Activated CD4-positive, alpha-beta T cell treated with anti-CD3 and anti-CD28 coated beads, Interleukin-2, Interleukin-4, amounts not matched to agents 100 ng/mL and 50 ng/mL, durations not matched to agents 16 hours and 8 hours (primary cell): ENCODE measurements at places on chromosomes 6 and 20.
A peak's percentile ranks its signal among the peaks of the same experiment; 100 is the strongest.

GRCh38 chr6:20118892-20119291 lies 93.4 kb downstream of the MBOAT1 start:
- no peak for DNase-seq

- DNase-seq, result no peak
These were observed 19.7 kb downstream of the ZDHHC14 start for GRCh38 chr6:157400676-157401075.

DNA sequence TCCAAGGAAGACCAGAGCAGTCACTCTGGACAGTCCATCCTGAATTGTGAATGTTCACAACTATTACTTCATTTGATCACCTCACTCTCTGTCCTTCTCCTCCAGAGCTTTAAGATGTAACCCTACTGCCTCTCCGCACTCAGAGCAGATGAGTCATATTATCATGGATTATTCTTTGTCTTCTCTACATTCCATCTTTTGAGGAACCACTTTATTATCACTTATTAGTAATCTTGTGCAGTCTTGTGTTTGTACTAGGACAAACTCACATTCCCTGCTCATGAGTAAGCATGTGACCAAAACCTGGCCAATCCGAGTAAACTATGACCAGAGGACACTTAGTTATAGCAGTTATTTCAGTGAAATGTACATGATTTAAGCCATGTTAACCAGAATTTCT lies 401.5 kb upstream of the ADGRB3 start:
- DNase-seq, result no peak

GRCh38 chr6:156183678-156184077 lies 593.5 kb upstream of the ARID1B start:
- no peak for DNase-seq

DNA sequence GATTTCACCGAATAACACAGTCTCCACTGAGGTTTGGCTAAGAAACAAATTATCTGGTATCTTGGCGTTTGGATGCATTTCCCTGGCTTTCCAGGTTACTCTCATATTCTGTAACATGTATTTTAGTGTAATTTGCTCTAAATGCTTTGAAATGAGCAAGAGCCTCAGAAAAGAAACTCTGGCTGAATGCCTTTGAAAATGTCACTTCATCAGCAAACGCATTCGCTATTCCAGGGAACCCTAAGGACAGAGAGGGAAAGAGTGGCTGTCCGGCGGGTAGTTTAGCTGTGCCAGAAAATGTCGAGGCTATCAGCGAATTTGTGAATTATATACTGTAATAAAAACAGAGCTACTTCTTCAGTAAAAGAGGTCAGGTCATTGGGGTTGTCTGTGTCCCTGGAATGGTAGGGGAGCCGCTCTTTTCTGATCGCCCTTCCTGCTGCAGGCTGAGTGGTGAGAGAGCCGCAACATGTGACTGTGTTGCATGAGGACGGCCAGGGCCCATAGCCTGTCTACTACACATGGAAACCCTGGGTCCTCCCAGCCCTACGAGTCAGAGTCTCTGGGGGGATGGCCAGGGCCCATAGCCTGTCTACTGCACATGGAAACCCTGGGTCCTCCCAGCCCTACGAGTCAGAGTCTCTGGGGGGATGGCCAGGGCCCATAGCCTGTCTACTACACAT lies 57.3 kb downstream of the SMOC2 start:
- DNase-seq, result no peak

DNA sequence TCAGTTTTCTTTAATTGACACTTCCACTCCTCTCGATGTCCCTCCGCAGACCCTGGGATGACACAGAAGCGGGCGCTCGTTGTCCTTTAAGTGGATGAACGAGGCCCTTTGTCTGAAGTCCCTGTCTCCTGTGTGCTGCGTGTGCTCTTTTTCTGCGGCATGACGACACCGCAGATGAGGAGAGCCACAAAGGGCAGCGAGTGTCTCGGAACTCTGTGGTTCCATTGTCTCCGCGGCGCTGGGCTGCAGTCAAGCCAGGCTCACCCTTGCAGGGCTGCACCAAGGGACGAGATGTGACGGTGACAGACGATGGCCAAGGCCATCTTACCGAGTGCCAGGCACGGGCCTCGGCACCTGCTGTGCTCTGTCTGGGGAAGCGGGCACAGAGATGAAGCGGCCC lies 10.6 kb downstream of the PRR18 start:
- no peak for DNase-seq

DNA sequence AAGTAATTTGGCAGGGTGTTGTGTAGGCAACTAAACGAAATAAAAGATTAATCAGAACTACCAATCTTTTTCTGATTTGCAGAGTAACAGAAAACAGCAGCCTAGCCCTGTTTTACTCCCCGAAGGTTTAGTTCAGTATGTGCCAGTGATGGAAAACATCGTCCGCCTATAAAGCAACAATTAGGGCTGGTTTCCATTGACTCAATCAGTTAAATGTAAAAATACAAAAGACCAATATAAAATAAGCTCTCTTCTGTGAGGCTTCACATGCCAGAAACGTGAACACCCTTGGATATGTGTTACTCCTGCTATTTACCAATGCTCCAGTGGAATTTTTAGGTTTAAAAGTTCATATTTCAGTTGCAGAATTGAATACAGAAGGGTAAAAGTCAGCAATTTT lies 210.5 kb upstream of the RSPO3 start:
- no peak for DNase-seq

GRCh38 chr6:146946559-146946958 lies 257.7 kb upstream of the STXBP5 start:
- DNase-seq, result no peak

DNA sequence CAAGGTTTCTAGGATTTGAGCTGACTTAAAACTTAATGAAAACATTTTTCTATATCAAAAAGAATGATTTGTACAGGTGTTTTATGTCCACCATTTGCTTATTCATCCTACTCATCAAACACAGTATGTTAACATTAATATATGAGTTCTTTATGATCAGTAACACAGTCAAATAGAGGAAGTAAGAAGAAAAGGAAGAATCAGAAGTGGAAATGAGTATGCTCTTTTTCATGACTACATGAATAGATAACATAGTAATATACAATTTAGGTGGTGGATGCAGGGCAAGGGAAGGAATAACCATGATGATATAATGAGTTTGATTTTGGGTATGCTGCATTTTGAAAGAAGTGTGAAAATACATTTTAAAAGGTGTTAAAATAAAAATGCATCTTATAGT lies 16.5 kb downstream of the KPNA5 start:
- DNase-seq, result no peak

DNA sequence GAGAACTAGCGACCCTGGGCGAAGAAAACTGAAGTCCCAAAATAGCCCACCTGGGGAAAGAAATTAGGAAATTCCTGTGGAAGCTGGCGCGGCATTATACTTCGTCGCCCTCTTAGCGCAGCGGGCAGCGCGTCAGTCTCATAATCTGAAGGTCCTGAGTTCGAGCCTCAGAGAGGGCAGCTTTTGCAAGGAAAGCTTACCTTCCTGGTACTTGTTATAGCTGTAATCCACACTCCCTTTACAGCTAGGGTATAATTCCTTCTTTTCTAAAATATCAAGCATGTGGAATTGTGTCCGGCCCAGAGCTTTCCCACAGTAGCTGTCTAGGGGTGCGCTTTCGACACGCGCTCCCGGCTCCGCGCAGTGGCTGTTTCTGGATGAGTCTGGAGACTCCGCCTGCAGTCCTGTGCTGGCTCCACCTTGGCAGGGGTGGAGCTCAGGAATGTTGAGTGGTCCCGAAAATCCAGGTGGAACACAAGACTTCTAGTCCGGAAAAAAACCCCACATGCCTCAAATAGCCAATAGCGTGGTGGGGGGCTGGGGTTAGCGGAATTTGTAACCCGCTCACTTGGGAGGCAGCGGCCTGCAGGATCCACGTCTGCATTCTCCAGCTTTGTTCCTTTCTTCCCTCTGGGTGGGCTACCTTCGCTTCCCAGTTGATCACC lies 83.7 kb upstream of the ZNF322 start:
- peak; percentile 38 for DNase-seq

DNA sequence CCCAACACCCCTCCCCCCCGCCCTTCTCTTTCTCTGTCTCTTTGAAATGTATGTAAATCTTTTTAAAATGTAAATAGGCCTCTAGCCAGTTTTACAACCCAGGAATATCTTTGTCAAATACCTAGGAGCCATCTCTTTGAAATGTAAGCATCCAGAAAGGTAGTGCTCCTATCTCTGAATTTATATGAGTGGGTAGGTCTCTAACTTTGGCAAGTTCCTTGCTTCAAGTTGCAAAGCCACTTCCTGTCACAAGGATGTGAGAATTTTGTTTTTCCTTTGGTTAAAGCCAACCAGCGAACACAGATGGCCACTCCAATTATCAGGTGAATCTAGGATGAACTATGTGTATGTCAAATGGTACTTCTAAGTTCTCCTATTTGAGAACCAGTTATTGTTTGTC lies 6.2 kb upstream of the DEFB132 start:
- DNase-seq, result no peak

GRCh38 chr6:152948150-152948768 lies 34.6 kb downstream of the FBXO5 start:
- DNase-seq, result peak; percentile 44

- DNase-seq, result no peak
These were observed 79.7 kb upstream of the FOXP4 start for GRCh38 chr6:41466437-41466990.

DNA sequence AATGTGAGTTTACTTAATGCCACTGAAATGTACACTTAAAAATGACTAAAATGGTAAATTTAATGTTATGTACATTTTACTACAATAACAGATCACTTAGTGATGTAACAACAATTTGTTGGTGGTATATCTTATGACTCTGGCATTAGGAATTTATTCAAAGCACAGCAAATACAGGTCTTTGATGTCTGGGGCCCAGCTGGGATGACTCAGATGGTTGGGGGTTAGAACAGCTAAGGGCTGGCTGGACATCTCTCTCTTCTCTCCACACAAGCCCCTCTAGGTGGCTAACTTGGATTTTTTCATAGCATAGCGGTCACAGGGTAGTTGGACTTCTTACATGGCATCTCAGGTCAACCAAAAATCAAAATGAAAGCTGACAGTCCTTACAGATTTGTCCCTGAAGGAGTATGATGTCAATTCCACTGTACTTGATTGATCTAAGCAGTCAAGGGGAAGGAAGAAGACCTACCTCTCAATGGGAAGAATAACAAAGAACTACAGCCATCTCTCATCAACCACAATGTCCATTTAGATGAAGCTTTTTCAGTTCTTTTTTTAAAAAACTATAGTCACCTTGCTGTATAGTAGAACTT lies 37.5 kb upstream of the LCA5 start:
- no peak for DNase-seq

DNA sequence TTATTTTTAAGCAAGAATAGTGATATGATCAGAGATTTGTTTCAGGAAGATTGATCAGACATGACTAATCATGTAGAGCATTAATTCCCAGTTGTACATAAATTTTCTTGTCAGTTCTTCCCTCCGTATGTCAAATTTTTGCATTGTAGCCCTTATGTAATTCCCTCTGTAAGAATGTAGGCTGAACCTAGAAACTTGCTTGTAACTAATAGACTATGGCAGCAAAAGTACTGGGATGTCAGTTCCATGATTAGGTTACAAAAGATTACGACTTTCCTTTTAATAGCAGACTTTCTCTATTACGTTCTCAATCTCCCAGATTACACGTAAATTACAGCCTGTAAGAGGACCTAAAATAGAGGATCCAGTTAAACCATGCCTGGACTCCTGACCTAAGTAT lies 79.4 kb upstream of the EPHA7 start:
- no peak for DNase-seq

DNA sequence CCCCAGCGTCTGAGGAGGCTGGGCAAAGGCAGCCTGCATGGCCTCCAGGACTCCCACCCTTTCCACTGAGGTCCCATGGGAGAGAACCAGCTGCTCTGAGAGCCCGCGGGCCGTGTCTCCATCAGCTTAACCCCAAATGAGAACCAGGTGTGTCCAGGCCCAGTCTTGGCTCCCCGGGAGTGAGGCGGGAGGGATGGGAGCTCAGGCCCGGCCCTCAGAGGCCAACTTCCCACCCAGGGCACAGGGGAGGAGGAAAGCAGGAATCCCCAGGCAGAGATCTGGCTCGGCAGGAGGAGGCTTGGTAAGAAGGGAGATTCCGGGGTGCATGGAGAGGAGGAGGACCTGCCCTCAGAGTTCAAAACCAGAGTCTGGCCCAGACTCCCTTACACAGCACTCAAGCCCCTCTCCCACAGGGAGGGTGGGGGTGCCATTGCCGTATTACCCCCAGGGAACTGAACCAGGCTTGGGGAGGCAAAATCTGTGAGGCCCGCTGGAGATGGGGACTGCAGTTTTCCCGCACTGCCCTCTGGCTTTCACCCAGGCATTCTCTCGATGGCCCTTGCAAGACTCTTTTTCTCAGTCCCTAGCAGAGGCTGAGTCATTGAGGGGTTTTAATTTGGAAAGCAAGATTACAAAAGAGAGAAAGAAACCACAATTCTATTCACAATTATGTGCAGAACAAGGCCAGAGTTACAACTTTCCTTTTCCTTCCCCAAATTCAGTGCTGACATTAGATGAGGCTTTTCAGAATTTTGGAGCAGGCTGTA lies 17.1 kb downstream of the FOXF2 start:
- no peak for DNase-seq

DNA sequence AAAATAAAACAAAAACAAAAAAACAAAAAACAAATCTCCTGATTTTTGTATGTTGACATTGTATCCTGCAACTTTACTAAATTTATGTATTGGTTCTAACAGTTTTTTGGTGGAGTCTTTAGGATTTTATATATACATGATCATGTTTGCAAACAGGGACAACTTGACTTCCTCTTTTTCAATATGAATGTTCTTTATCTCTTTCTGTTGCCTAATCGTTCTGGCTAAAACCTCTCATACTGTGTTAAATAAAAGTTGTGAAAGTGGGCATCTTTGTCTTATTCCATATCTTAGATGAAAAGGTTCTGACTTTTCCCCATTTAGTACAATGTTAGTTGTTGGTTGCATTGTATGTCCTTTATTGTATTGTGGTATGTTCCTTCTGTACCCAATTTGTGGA lies 261.7 kb upstream of the NOX3 start:
- no peak for DNase-seq

GRCh38 chr20:51352791-51353190 lies 189.7 kb downstream of the NFATC2 start:
- no peak for DNase-seq

- DNase-seq, result no peak
These were observed 154.3 kb downstream of the MRPL14 start for GRCh38 chr6:43972913-43973300.

GRCh38 chr6:25934735-25935313 lies 4.3 kb upstream of the SLC17A2 start:
- DNase-seq, result no peak

DNA sequence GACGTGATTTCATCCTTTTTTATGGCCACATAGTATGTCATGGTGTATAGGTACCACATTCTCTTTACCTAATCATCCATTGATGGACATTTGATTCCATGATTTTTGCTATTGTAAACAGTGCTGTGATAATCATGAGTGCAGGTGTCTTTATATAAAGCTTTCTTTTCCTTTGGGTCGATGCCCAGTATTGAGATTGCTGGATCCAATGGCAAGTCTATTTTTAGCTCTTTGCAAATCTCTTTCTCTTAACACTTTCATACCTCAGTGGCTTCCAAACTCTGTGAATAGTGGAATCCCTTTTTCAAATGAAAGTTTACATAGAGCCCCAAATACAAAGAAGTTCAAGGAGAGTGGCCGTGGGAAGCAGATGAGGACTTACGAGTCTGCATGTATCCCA lies 105.8 kb upstream of the SPTLC3 start:
- no peak for DNase-seq

GRCh38 chr20:50343490-50344179 lies 153.0 kb downstream of the CEBPB start:
- DNase-seq, result no peak

- no peak for DNase-seq
These were observed 61.8 kb upstream of the PLEKHG1 start for GRCh38 chr6:150537893-150538292.

- no peak for DNase-seq
These were observed 52.8 kb downstream of the TOMM6 start for GRCh38 chr6:41840326-41840725.

- DNase-seq, result no peak
These were observed 78.1 kb upstream of the KIF25 start for GRCh38 chr6:167919349-167919748.
